CD14-positive monocyte (primary cell): ENCODE measurements at places on chromosomes 16 and 17.
A peak's percentile ranks its signal among the peaks of the same experiment; 100 is the strongest.

DNA sequence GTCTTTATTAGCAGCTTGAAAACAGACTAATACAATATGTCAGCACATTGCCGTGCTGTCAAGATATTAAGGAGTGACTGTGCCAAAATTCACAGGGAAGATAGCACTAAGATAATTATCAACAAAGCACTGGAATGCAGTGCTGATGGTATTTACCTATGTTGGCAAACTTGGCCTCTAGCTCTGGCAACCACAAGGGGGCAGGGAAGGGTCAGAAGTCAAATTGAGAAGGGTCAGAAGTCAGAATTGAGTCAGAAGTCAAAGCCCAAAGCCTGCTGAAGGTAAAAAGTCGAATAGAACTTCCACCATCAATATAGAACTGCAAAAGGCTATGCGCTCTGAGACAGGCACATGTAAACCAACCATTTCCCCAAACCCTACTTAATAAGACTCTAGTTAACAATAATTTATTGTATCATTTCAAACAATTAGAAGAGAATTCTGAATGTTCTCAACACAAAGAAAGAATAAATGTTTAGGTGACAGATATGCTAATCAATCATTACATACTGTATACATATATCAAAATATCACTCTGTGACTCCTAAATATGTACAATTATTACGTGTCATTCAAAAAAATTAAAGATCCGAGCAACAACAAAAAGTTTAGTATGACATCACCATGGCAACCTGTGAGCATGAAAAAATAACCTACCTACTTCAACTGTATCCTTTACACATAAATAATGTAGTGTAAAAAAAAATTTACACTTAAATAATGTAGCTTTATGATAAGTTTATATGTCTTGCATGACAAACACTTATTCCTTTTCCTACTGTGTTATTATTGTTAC lies 916.1 kb downstream of the KCNJ2 start:
- H3K27me3 ChIP-seq: no peaks in the 10 kb centered on the region
- DNase-seq: no peak
- no peak overlapping the region for H3K27ac ChIP-seq
- no peaks in the 10 kb centered on the region for H3K4me1 ChIP-seq
- H3K4me3 ChIP-seq: no peak overlapping the region

- no peak overlapping the region for H3K4me3 ChIP-seq
- H3K27ac ChIP-seq: no peak overlapping the region
- no peaks in the 10 kb centered on the region for H3K36me3 ChIP-seq
- no peak for DNase-seq
These were observed 183.2 kb upstream of the GSE1 start for GRCh38 chr16:85429776-85430522.

DNA sequence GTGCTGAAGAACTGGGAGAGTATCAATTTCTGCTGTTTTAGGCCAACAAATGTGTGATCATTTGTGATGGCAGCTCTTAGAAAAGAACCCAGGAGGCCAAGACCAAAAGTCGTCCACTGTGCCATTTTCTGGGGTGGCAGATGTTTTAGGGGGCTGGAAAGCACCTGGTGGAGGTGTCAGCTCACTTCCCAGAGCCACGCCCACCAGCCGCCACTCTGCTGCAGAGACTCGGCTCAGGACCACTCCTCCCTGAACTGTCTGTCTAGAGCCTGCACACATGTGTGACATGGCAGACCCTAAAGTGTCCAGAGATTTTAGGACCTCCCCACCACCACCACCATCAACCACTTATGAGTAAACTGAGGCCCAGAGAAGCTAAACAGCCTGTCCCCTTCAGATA lies 23.9 kb upstream of the RPL38 start:
- H3K4me3 ChIP-seq: no peak overlapping the region
- no peaks in the 10 kb centered on the region for H3K36me3 ChIP-seq
- no peaks in the 10 kb centered on the region for H3K27me3 ChIP-seq
- H3K27ac ChIP-seq: no peak overlapping the region
- no peak for DNase-seq
- H3K4me1 ChIP-seq: no peaks in the 10 kb centered on the region

GRCh38 chr17:16273499-16273898 lies 56.5 kb downstream of the PIGL start:
- H3K27ac ChIP-seq: no peak overlapping the region
- H3K36me3 ChIP-seq: no peaks in the 10 kb centered on the region
- H3K27me3 ChIP-seq: no peaks in the 10 kb centered on the region

DNA sequence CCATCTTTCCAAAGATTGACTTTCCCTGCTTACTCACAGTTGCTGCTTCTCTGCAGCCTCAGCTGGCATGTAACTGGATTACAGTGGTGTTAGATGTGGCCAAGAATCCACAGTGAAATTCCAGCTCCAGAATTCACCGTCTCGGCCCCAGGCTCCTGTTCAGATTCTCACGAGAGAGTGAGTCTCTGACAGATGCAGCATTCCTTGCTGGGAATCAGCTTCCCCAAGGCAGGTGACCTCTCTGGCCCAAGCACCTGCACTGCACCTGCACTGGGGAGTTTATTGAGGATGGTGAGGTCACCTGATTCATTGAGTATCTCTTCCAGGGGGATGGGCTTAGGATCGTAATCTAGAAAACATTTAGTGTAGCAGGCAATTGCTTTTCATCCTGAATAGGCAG lies 600.5 kb upstream of the RBFOX1 start:
- no peak for DNase-seq
- H3K4me3 ChIP-seq: no peak overlapping the region
- no peaks in the 10 kb centered on the region for H3K4me1 ChIP-seq

DNA sequence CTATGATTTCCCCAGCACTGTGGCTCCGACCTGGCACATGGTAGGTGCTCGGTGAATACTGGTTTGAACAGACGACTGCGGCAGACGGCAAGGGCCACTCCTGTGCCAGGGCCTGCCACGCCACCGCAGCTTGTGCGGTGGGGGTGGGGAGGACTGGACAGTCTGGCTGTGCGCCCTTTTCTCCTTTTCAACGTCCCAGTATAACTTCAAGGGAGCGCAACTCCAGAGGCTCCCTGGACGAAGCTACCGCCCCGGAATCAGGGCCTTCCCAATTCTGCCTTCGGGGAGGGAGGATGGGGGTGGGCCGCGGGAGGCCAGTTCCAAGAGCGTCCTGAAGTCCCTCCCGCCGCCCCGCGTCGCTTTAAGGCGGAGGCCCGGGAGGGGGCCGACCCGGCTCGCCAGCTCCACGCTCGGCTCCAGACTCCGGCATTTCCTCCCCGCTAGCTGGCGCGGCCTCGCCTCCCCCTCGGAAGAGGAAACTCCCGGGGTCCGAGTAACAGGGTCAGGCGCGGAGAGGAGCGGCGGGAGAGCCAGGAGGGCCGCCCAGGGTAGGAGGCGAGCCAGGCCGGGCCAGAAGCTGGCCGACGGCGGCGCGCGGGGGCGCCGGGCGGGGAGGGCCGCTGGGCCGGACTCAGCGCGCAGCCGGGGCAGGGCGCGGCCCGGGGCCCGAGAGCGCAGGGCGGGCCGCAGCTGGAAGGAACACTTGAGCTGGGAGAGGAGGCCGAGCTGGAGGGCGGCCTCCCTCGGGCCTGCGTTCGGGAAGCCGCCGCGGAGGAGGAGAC lies at the start of gene ITPRIPL2:
ITPRIPL2 (plus strand) TSS at position 388 of the 782 bp plus-strand sequence. CDS start 498 bp downstream, outside the sequence.
- H3K27me3 ChIP-seq: no peaks in the 10 kb centered on the region
- no peaks in the 10 kb centered on the region for H3K36me3 ChIP-seq
- peak within 1 kb of the TSS; percentile 69 for H3K27ac ChIP-seq
- H3K4me3 ChIP-seq: peak within 1 kb of the TSS; percentile 61
- H3K4me1 ChIP-seq: peaks cover 58% of the 10 kb centered on the region

GRCh38 chr16:4415538-4416199 lies 727 bp downstream of the CORO7 start:
- peak overlapping the region; percentile 96 for H3K27ac ChIP-seq
- peak; percentile 94 for DNase-seq
- peaks cover 28% of the 10 kb centered on the region for H3K36me3 ChIP-seq

DNA sequence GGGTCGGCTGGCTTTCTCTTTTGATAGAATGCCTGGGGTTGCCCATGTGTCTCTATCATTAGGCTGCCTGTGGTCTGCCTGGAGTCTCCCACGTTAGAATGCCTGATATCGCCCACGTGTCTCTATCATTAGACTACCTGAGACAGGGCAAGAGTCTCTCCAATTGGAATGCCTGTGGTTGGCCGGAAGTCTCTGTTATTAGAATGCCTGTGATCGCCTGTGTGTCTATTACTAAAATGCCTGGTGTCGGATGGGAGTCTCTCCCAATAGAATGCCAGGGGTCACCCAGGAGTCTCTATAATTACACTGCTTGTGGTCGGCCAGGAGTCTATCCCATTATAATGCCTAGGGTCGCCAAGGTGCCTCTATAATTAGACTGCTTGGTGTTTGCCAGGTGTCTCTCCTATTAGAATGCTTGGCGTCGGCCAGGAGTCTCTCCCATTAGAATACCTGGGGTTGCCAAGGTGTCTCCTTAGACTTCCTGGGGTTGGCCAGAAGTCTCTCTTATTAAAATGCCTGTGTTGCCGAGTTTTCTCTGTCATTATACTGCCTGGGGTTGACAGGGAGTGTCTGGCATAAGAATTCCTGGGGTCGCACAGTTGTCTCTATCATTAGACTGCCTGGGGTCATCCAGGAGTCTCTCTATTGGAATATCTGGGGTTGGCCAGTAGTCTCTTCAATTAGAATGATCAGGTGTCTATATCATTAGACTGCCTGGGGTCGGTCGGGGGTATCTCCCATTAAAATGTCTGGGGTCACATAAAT lies 2272.8 kb downstream of the TP53TG3F start:
- no peak overlapping the region for H3K4me3 ChIP-seq
- no peaks in the 10 kb centered on the region for H3K36me3 ChIP-seq
- H3K27ac ChIP-seq: no peak overlapping the region
- H3K4me1 ChIP-seq: no peaks in the 10 kb centered on the region
- DNase-seq: no peak
- no peaks in the 10 kb centered on the region for H3K27me3 ChIP-seq

DNA sequence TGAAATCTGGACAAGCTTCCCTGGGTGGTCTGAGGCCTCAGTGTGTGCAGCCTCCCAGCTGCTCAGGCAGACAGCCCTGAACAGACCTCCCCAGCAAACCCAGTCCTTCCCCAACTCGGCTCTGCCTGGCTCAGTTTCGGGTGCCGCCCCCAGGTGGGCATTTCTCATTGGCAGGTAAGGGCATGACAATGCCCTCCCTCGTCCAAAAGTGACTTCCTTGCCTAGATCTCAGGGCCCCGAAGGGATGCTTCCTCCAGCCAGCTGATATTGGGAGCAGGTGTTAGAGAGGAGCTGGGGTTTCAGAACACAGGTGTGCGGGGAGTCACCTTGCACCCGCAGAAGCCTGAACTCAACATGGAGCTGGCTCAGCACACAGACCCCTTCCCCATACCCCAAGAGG lies 3.8 kb upstream of the PPL start:
- no peaks in the 10 kb centered on the region for H3K36me3 ChIP-seq
- H3K4me3 ChIP-seq: no peak overlapping the region
- peaks cover 20% of the 10 kb centered on the region for H3K4me1 ChIP-seq
- DNase-seq: no peak
- no peak overlapping the region for H3K27ac ChIP-seq
- H3K27me3 ChIP-seq: peaks cover 27% of the 10 kb centered on the region

DNA sequence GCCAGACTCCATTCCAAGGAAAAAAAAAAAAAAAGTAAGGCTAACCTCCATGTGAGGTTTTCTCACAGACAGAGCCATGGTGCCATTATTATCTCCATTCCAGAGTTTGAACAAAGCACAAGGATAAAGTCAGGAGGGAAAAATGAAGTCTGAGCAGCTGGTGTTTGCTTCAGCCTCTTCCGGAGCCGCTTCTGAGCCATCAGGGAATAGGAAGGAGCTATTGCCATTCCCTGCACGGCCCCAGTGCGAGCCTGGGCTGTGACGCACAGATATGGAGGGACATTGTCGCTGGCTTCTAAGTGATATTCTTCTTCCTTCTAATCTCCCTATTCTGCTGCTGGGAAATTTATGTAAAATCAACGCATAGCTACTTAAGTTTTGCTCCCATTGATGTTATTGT lies 69.5 kb upstream of the PIRT start:
- H3K4me3 ChIP-seq: no peak overlapping the region
- H3K36me3 ChIP-seq: no peaks in the 10 kb centered on the region
- H3K27me3 ChIP-seq: no peaks in the 10 kb centered on the region
- H3K4me1 ChIP-seq: no peaks in the 10 kb centered on the region
- DNase-seq: no peak

DNA sequence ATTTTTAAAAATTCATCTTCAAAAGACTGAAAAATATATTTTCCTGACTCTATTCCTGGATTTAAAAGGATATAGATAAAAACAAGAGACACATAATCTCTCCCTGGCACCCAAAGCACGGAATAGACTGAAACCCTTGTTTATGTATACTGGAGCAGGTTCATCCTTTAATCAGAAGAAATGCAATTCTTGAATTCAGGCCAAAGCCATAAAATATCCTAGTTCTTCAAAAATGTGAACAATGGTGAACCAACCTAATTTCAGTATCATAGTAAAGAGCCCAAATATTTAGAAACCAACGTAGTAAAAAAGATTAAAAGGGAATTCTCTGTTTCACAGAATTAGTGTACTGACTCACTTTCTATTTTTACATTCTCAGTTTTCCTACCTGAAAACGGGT lies 188.5 kb upstream of the C17orf78 start:
- peaks cover 40% of the 10 kb centered on the region for H3K36me3 ChIP-seq
- no peak overlapping the region for H3K27ac ChIP-seq
- no peaks in the 10 kb centered on the region for H3K4me1 ChIP-seq
- no peak overlapping the region for H3K4me3 ChIP-seq
- no peak for DNase-seq
- no peaks in the 10 kb centered on the region for H3K27me3 ChIP-seq

- H3K4me3 ChIP-seq: no peak overlapping the region
- no peaks in the 10 kb centered on the region for H3K4me1 ChIP-seq
- no peak overlapping the region for H3K27ac ChIP-seq
- DNase-seq: no peak
- H3K27me3 ChIP-seq: no peaks in the 10 kb centered on the region
These were observed 9.9 kb downstream of the SLC5A11 start for GRCh38 chr16:24855678-24856077.

- H3K27ac ChIP-seq: peak overlapping the region; percentile 31
- peaks cover 50% of the 10 kb centered on the region for H3K36me3 ChIP-seq
- DNase-seq: no peak
- no peak overlapping the region for H3K4me3 ChIP-seq
These were observed 18.4 kb upstream of the ZNF594 start for GRCh38 chr17:5210091-5210490.

DNA sequence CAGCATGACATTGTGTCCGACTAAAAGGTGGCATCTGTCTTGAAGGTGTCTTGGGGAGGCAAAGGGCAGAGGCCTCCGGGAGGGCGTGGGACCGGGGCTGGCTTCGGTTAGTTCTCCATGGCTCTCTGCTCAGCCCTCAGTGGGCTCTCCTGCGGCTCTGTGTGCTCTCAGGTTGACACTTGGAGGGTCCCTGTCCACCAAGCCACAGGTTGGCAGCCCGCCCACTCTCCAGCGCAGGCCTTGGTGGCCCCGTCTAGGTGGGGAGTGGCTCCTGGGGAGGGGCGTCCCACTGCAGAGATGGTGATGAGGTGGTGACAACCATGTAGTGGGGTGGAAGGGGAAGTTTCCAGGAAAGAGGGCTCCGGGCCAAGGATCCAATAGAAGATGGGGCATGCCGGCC lies 31.6 kb downstream of the ADGRG5 start:
- H3K4me3 ChIP-seq: no peak overlapping the region
- H3K27ac ChIP-seq: no peak overlapping the region
- H3K36me3 ChIP-seq: no peaks in the 10 kb centered on the region
- DNase-seq: no peak
